Activated effector memory CD4-positive, alpha-beta T cell treated with Interleukin-2 at 50 U/mL for 16 hours (primary cell): ENCODE measurements at places on chromosomes 12 and 14.
A peak's percentile ranks its signal among the peaks of the same experiment; 100 is the strongest.

DNA sequence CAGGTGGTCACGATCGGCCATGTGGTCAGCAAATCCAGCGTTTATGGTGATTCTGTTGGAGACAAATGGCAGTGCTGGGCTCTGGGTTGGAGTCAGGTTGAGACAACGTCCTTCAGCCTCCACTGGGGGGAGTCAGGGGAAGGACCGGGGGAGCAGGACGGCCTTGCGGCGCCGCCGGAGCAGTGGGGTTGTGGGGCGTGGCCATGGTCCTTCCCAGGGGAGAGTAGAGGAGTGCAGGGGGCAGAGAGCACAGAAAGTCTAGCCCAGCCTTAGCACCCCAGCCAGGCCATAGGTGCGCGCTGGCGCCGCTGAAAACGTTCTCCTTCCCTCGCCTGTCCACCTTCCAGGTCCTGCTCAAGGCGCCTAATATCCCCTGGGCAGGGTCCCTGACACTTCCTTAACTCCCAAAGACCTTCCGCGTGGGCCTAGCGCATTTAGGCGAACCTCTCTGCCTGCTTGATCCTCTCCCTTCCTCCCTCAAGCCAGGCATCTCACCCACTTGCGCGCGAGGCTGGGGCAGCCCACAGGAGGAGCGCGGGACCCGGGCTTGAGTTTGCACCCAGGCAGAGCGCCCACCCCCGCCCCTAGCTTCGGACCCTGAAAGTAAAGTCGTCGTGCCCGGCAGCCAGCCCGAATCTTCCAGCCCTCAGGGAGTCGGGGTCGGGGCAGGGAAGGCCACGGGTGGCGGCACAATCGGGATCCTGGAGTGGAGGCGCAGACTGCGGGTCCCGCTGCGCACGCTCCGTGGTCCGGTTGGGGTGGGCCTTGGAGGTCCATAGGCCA lies 3.1 kb upstream of the KIF26A start:
- no peak for DNase-seq

- no peak for DNase-seq
Measured at GRCh38 chr12:123498126-123498825, 35.2 kb downstream of the RILPL1 start.

DNA sequence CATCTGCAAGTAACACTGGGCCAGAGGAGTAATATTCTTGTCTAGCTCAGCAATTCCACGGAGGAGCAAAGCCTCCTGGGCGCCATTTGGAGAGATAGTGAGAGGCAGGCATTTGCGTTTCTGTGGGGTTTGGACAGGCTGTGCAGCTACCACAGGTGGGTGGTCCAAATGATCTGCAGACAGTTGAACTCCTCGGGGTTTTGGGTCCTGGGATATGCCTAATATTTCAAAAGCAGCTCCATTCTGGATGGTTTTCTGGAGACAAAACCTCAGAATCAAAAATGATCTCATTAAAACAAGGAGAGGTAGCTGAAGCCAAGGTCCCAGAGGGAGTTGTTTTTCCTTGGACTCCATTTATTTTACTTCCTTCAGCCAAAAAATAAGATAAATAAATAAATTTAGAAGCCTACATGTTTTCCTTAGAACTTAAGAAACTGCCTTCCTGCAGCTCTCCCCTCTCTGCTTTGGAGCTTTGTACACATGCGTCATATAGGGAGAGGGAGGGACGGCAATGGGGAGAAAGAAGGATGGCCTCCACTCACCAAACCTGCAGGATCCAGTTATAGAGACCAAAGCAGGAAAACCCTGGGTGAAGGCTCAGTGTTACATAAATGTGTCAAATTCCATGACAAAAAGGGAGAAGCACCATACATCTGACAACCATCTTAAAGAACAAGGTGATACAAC lies 227.3 kb upstream of the DAAM1 start:
- no peak for DNase-seq

- DNase-seq, result no peak
Measured at GRCh38 chr12:131611416-131612091, 99.3 kb upstream of the SFSWAP start.

GRCh38 chr12:52667509-52667908 lies 12.7 kb downstream of the KRT1 start:
- no peak for DNase-seq

DNA sequence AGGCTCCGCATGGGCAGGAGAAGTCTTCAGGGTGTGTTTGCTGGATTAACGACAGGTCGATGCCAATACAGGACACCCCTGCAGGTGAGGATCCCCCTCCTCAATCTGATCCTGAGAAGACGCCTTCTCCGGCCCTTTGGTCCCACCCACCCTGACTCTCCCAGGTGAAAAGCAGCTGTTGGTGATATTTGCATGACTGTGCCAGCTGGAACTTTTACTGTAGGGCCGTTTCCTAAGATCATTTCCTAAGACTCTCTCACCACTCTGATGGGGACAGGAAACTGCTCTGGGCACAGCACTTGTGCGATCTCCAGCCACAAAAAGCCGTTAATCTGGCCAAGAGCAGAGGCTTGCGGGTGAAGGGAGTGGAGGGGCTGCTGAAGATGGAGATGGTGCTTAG lies 16.8 kb upstream of the EIF5 start:
- DNase-seq, result no peak

- no peak for DNase-seq
Measured at GRCh38 chr14:61358554-61359226, 37.3 kb downstream of the PRKCH start.

DNA sequence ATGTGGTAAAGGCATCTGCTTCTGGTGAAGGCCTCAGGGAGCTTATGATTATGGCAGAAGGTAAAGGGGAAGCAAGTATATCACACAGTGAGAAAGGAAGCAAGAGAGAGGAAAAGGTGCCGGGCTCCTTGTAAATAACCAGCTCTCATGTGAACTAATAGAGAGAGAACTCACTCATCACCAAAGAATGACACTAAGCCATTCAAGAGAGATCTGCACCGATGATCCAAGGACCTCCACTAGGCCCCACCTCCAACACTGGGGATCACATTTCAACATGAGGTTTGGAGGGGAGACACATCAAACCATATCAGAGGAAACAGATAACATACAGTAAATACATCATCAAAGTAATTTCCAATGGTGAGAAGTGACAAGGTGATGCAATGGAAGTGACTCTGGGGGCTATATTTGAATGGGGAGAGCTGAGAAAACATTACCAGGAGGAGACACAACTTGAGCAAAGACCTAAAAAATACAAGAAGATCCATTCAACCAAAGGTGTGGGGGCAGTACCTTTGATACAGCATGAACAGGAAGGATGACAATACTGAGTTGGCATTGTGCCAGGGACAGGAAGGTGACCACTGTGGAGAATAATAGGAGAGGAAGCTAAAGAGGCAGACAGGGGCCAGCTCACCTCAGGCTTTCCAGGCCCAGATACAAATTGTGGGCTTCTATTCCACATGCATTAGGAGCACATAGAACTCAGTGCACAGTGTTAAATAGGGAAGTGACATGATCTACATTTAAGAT lies 134.4 kb upstream of the GRIP1 start:
- no peak for DNase-seq

DNA sequence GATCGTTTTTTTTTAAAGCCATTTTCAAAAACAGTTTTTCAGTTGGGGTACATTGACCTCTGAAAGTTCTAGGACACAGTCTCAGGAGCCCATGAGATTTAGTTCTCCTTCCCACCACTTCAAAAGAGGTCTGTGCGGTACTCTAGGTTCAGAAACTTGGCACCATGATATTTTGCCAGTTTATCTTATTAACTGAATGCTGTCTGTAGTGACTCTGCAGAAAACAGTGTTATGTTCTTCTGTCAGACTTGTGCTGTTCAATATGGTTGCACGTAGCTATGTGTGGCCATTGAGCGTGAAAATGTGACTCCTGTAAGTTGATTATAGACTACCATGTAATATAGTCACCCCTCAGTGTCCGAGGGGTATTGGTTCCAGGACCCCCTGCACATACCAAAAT lies 35.9 kb downstream of the CRADD start:
- DNase-seq, result no peak

DNA sequence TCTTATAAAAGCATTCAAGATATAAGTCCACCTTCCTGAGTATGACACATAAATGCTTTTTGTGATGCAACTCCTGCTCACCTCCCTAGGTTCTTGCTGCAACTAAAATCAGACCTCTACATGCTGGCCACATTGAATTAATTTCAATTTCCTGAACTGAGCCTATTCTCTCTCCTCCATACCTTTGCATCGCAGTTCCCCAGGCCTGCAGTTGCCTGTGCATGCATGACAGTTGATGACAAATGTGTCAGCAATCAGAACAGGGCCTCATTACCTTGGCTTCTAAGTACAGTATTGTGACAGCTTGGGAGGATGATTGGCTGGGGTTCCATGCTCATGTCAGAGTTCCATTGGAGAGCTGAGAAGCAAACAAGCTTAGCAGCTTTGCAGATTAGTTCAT lies 3.9 kb upstream of the TM7SF3 start:
- no peak for DNase-seq

- no peak for DNase-seq
Measured at GRCh38 chr14:21039585-21040369, 2.4 kb upstream of the RNASE7 start.

- DNase-seq, result no peak
Measured at GRCh38 chr14:77302926-77303325, 17.8 kb downstream of the POMT2 start.

- no peak for DNase-seq
Measured at GRCh38 chr12:69044887-69045286, 111.9 kb upstream of the CPM start.

GRCh38 chr12:95988506-95989275 lies 7.5 kb downstream of the HAL start:
- no peak for DNase-seq

GRCh38 chr12:81518638-81519037 lies 240.5 kb downstream of the PPFIA2 start:
- DNase-seq, result no peak

- peak; percentile 82 for DNase-seq
Measured at GRCh38 chr14:104393898-104394381, 185.6 kb upstream of the C14orf180 start.
